ENCODE measurements at places on chromosomes 16 and 17.

DNA sequence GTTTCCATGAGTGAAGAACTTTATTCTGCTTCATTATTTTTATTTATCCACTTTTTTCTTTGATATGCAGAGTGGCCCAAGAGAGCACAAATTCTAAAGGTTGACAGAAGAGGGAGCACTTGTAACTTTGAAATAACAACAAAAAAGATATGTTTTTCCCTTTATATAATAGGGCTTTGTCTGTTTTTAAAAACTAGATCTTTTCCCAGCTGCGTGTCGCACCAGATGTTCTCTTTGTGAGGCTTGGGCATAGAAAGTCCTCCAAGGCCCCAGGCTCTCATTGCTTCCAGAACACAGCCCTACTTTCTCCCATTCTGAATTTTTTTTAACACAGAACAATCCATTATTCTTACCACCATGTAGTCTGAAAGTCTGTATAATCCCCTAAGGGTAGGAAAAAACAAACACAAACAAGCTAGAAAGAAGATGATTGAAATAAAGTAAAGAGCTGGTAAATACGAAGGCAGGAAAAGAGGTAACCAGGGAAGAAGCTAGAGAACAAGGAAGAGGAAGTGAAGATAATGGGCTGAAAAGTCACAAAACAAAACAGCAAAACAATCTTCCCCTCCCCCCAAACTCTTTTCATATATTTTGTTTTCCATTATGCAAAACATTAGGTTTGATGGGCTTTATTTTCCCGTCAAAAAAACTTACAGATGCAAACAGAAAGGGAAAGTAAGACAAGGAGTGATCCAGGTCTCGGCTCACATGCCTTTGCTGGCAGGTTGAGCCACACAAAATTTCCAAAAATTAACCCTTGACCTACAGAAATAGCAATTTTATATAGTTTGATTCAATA lies 160.4 kb downstream of the ABCA8 start:
- no peak for DNase-seq

DNA sequence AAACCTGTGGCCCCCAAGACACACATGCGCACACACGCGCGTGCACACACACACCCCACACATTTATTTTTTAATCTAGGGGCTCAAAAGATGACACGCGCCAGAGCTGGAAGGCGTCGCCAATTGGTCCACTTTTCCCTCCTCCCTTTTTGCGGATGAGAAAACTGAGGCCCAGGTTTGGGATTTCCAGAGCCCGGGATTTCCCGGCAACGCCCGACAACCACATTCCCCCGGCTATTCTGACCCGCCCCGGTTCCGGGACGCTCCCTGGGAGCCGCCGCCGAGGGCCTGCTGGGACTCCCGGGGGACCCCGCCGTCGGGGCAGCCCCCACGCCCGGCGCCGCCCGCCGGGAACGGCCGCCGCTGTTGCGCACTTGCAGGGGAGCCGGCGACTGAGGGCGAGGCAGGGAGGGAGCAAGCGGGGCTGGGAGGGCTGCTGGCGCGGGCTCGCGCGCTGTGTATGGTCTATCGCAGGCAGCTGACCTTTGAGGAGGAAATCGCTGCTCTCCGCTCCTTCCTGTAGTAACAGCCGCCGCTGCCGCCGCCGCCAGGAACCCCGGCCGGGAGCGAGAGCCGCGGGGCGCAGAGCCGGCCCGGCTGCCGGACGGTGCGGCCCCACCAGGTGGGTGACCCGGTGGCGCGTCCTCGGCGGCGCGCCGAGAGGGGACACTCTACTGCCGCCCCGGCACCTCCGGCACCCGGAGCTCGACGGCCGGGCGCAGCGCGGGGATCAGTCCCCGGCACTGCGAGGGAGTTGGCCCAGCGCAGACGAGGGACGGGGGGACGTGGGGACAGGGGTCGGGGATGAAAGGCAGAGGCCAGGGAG lies at the start of gene STAT5A:
STAT5A (plus strand) TSS at position 522 of the 826 bp plus-strand sequence. CDS start 914 bp downstream, outside the sequence.
- peak; percentile 58 for DNase-seq

DNA sequence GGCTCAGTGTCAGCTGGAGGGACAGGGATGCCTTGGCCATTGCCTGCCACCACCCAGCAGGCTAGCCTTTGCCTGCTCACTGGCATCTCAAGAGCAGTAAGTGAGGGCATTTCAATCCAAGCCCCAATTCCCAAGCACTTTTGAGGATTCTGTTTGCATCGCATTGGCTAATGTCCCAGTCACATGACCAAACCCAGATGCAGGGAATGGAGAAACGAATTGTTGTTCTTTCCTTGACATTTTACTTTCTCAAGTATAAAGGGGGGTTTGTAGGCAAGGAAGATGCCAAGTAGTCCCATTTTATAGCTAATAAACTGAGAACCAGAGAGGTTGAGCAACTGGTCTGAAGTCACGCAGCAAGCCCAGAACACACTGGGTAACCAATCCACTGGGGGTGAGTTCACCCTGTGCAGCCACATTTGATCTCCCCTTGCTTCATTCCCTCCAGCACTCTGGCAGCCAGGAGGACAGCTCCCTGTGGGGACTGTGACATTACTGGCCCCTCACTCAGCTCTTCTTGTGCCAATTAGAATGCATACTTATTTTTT lies 193.8 kb upstream of the CACNG3 start:
- DNase-seq = no peak

DNA sequence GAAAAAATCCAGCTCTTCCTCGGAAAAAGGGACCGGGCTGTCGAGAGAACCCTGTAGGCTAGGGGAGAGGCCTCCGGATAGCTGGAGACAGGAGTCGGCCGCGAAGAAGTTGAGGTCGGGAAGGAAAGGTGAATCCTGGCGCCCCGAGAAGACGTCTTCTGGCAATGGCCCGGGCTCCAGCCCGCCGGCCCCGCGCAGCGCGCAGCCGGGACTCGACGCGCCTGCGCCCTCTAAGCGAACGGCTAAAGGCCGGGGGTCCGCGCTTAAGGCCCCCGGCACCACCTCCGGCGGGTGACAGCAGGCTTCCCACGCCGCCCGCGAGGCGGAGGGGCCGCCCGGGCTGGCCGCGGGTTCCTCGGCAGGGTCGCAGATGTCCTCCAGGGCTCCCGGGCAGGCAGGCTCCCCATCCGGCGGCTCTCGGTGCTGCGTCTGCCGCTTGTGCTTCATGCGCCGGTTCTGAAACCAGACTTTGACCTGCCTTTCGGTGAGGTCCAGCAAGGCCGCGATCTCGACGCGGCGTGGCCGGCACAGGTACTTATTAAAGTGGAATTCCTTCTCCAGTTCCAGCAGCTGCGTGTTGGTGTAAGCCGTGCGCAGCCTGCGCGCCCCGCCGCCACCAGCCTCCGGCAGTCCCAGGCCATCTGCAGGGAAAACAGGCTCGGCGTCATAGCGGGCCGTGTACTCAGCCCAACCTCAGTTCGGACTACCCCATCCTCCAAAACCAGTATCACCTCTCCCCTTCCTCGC lies 1.6 kb downstream of the HOXB2 start:
- DNase-seq = peak; percentile 63

DNA sequence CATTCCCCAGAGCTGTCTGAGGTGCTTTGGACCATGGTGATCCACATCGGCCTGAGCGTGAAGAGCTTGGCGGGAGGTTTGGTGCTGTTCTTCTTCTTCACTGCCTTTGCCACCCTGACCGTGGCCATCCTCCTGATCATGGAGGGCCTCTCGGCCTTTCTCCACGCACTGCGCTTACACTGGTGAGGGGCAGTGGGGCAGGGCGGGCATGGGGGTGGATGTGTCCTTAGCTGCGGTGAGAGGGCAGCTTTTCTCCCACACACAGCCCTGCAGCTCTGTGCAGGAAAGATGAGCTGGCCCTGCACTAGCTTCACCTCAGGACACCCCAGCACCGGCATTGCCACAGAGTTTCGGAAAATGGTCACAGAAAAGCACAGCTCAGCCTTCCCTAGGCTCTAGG lies 21.8 kb upstream of the NAGLU start:
- DNase-seq = no peak

DNA sequence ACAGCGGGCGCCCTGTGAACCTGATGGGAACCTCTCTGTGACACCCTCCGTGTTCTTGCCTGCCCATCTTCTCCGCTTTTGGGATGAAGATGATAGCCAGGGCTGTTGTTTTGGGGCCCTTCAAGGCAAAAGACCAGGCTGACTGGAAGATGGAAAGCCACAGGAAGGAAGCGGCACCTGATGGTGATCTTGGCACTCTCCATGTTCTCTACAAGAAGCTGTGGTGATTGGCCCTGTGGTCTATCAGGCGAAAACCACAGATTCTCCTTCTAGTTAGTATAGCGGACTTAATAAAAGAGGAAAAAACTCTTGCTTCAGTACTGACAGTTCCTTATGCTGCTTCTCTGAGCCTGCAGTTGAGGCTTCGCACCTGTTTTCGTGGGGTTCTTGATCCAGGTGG lies 10.5 kb downstream of the CDK5RAP3 start:
- peak; percentile 53 for DNase-seq

DNA sequence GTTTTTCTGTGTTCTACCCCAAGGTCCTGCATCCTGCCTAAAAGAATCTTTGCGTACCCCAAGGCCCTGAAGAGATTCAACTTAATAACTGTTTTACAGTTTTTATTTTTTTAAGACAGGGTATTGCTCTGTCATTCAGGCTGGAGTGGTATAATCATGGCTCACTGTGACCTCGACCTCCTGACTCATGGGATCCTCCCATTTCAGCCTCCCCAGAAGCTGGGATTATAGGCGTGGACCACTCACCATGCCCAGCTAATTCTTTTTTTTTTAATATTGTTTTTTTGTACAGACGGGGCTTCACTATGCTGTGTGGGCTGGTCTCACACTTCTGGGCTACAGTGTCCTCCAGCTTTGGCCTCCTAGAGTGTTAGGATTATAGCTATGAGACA lies 9.3 kb upstream of the FAAP100 start:
- DNase-seq = no peak

DNA sequence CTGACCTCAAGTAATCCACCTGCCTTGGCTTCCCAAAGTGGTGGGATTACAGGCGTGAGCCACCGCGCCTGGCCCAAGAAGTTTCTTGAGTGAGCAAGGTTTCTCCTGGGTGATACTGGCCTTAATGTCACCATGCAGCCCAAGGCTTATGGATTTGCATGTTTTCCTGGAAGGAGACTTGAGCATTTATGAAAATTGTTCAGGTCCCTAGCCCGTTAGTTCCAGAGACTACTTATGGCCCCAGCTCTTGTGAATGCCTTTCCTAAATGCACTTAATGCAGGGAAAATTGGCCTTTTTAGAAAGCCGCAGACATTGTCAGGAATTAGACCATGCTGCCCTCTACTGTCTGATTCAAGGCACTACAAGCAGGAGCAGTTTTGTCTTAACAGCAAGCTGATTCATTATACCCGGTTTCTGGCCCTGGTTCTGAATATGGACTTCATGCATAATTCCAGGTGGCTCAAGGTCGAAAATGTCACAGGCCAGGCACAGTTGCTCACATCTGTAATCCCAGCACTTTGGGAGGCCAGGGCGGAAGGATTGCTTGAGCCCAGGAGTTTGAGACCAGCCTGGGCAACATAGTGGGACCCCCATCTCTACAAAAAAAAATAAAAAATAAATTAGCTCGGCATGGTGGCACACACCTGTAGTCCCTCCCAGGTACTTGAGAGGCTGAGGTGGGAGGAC lies 91.3 kb downstream of the SNX29 start:
- peak; percentile 11 for DNase-seq

- peak; percentile 11 for DNase-seq
Measured at GRCh38 chr16:66728117-66728787, 23.2 kb downstream of the DYNC1LI2 start.

DNA sequence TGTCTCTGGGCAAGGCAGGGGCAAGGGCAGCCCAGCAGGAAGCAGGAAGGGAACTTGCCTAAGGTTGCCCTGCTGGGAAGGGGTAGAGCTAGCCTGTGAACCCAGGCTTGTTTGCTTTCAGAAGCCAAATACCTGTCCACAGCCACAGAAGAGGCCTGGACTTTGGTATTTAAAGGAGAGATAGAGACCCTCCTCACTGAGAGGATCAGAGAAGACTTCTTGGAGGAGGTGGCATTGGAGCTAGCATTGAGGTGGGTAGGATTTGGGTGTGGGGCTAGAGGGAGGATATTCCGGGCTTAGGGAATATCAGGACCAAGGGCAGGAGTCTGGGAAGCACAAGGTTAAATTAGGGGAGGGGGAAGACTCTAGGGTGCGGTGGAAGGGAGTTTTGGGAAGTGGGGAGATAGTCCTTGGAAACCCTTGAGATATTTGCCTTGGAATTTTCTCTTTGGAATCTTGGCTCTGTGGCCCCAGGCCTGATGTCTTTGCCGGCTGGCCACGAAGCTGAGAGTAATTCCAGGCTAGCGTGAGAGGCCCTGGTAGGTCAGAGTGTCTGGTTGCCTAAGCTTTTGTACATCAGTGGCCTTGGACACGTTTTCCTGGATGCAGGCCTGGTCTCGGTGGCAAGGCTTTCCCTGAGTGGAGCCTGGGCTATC lies 13.1 kb upstream of the ETV4 start:
- no peak for DNase-seq

Measured in T-helper 2 cell (primary cell).